Left ventricle myocardium inferior (tissue), 1 donor: ENCODE measurements at places on chromosomes 4 and X.

DNA sequence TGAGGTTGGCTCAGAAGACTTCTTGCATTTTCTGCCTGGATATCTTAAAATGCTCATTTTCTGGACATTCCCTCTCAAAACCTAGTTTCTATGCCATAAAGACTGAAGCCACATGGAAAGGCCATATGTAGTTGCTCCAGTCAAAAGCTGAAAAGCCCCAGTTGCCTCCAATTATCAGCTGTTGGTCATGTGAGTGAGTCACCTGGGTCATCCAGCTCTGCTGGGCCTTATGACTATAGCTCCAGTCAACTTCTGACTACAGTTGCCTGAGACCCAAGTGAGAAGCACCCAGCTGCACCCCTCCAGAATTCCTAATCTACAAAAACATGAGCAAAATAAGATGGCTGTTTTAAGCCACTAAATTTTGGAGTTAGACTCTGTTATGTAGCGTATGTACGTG is 41.9 kb downstream of the HELQ start:
- H3K27ac ChIP-seq, result no peak overlapping the region
- no peaks in the 10 kb centered on the region for H3K27me3 ChIP-seq
- H3K4me3 ChIP-seq, result no peak overlapping the region
- DNase-seq, result no peak
- no peaks in the 10 kb centered on the region for H3K4me1 ChIP-seq

DNA sequence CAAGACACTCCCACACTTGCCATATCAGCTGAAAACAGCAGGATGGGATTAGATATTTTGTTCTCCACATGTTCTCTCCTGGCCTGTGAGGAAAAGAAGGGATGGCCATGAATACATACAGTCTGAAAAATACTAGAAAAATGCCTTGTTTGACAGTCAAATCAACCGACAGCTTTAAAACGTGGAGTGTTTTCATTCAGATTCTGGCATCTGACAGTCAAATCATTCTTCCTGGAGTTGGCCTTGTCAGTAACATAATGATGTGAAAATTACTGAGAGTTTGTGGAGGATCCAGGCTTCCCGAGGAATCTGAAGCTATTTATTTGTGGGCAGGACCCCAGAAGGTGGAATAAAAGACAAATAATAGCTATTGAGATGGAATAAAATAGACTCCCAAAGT is 188.2 kb downstream of the LDB2 start:
- H3K27ac ChIP-seq, result no peak overlapping the region
- H3K36me3 ChIP-seq, result no peaks in the 10 kb centered on the region
- H3K27me3 ChIP-seq, result no peaks in the 10 kb centered on the region
- no peak for DNase-seq
- no peaks in the 10 kb centered on the region for H3K4me1 ChIP-seq

DNA sequence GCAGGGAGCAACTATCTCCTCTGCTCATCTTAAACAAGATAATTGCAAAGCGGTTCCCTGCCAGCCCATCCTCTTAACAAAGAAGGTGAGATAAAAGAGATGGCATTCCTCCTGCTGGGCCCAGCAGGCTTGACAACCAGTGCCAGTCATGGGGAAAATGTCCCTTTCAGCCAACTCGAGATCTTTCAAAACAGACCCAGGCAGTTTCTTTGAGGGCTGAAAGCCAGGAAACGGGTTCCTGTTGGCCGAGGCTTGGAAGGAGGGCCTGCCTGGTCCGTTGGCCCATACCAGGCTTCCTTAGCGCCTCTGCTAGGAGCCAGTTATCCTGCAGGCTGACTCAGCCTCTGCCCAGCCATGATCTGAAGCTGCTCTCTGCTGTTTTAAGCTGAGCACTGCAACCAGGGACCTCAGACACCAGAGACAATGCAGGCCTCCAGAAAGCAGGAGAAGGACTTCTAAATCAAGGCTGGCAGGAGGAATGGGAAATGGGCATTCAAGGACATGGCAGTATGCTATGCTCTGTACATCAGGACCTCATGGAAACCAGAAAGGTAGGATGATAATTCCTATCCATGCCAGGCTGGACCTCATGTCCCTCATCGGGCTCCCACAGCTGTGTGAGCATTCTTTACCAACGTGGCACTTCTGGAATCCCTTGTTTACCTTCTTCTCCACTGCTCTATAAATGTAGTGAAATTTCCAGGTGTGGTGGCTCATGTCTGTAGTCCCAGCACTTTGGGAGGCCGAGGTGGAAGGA is 42.4 kb upstream of the SLC2A9 start:
- H3K27ac ChIP-seq, result peak overlapping the region; percentile 54
- H3K4me1 ChIP-seq, result peaks cover 18% of the 10 kb centered on the region
- DNase-seq, result peak; percentile 56
- no peak overlapping the region for H3K4me3 ChIP-seq
- H3K27me3 ChIP-seq, result no peaks in the 10 kb centered on the region

DNA sequence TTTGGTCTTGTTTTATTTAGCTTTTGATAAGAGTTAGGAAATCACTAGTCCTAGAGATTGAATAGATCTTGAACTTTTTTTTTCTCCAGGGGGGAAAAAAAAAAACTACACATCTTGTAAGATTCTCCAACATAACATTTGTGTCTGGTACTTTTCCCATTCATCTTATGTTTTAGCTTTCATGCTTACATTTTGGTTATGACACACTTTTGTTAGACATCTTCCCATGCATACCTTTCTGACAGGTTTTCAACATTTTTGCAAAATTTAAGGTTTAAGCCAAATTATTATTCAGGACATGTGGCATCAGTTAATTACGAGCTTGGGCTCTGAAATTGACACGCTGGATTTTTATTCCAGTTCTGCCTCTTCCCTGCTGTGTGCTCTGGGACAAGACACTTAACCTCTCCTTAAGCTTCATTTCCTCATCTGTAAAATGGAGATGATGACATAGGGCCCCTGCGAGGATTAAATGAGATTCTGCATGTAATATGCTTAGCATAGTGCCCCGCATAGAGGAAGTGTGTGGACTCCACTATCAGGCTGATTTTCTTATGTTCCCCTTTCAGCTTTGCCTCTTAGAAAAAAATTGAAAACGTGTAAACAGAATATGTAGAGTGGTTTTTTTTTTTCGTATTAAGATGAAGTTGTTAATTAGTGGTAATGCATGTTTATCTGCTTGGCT is 5.3 kb downstream of the KIT start:
- H3K4me1 ChIP-seq, result peaks cover 29% of the 10 kb centered on the region
- H3K27me3 ChIP-seq, result peaks cover 40% of the 10 kb centered on the region
- no peaks in the 10 kb centered on the region for H3K36me3 ChIP-seq
- no peak overlapping the region for H3K27ac ChIP-seq
- DNase-seq, result no peak
- H3K4me3 ChIP-seq, result no peak overlapping the region

- DNase-seq, result no peak
- H3K4me1 ChIP-seq, result no peaks in the 10 kb centered on the region
- no peak overlapping the region for H3K4me3 ChIP-seq
Measured at GRCh38 chr4:40548256-40548655, 81.4 kb downstream of the RBM47 start.

- DNase-seq, result no peak
- no peaks in the 10 kb centered on the region for H3K36me3 ChIP-seq
- H3K27me3 ChIP-seq, result no peaks in the 10 kb centered on the region
- H3K4me3 ChIP-seq, result peak overlapping the region; percentile 75
- H3K4me1 ChIP-seq, result peaks cover 68% of the 10 kb centered on the region
Measured at GRCh38 chr4:145483514-145483913, 1.9 kb downstream of the SMAD1 start.

- H3K27me3 ChIP-seq, result no peaks in the 10 kb centered on the region
- H3K27ac ChIP-seq, result no peak overlapping the region
- H3K4me3 ChIP-seq, result no peak overlapping the region
Measured at GRCh38 chr4:182653596-182653995, 263.6 kb downstream of the DCTD start.

- no peaks in the 10 kb centered on the region for H3K27me3 ChIP-seq
- H3K27ac ChIP-seq, result no peak overlapping the region
- no peaks in the 10 kb centered on the region for H3K36me3 ChIP-seq
- peaks cover 81% of the 10 kb centered on the region for H3K4me1 ChIP-seq
- DNase-seq, result no peak
Measured at GRCh38 chr4:185752872-185753271, 59.1 kb downstream of the SORBS2 start.

DNA sequence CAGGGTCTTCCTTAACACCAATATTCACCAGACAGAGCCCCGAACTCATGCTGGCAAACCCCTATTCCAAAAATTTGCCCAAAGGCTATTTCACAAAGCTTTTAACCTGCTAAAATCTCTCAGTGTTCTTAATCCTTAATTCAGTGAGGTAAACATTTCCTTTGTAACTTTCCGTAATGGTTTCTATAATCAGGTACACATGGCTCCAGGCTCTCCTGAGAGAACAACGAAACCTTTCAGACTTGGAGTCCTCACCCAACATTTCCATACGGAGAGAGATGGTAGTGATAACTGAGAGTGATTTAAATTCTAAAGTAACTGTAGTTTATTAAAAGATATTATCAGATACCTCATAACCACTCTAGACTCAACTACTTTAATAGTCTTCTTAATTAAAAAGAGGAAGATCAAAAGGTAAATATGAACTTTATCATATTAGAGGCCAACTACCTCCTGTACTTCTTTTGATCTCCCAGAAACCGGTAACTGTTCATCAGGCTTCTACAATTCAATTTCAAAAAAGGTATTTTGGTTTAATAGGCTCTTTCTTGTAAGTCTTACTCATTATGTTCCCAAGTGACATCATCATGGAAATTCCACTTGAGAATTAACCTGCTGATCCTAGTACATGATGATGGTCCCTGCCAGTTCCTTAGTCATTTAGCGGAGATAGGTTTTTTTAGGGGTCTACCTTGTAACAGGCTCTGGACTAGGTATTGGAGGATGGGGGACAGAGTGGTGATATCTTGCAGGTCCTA is 91.4 kb upstream of the UCP1 start:
- no peak overlapping the region for H3K4me3 ChIP-seq
- H3K27me3 ChIP-seq, result no peaks in the 10 kb centered on the region
- no peak overlapping the region for H3K27ac ChIP-seq
- no peak for DNase-seq
- peaks cover 83% of the 10 kb centered on the region for H3K36me3 ChIP-seq
- H3K4me1 ChIP-seq, result no peaks in the 10 kb centered on the region

DNA sequence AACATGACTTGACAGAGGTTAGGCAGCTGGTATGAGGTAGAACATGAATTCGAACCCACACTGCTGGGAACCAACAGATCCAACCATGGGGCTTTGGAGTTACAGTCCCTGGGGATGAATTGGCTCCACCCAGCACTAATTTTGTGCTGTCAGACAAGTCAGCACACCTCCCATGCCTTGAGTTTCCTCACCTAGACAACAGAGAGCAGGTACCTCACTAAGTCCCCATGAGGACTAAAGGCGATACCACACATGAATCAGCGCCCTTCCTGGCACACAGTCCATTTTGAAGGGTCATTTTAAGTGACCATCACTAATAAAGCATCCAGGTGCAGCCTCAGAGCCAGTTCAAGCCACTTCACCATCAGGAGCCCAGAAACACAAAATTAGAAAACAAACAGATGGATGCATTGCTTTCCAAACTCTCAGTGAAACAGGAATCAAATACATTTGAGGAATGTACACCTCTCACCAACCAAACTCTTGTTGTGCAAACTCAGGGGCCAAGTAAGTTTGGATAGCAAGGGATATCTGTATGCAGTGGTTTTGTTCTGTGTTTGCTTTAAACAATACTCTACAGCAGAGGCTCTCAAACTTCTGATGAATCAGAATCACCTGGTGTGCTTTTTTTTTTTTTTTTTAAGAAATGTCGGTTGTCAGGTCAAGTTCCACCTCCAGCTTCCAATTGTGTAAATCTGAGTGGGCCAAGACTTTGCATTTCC is 10.1 kb downstream of the IDS start:
- H3K27ac ChIP-seq, result peak overlapping the region; percentile 86
- no peak overlapping the region for H3K4me3 ChIP-seq
- DNase-seq, result no peak
- peaks cover 48% of the 10 kb centered on the region for H3K36me3 ChIP-seq

GRCh38 chr4:158201876-158202275 is 8.4 kb upstream of the TMEM144 start:
- no peak overlapping the region for H3K27ac ChIP-seq
- no peak for DNase-seq
- H3K4me1 ChIP-seq, result no peaks in the 10 kb centered on the region
- H3K36me3 ChIP-seq, result peaks cover 9% of the 10 kb centered on the region
- H3K4me3 ChIP-seq, result no peak overlapping the region

DNA sequence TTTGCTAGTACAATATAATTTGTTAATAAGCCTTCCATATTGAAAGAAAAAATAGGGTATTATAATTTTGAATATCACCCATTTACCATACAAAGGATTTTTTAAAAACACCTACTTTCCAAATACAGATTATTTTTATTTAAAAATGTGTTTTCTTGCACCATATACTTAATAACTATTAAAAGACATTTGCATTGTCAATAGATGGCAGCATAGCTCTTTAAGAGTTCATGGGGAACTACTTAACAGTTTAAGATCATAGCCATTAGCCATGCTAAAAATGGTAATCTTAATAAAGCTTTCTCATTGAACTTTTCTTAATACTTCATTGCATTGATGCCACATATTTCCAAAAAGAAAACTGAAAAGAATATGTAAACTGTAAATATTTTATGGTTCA is 1995.9 kb downstream of the C4orf33 start:
- DNase-seq, result no peak
- no peaks in the 10 kb centered on the region for H3K36me3 ChIP-seq
- no peaks in the 10 kb centered on the region for H3K27me3 ChIP-seq
- no peak overlapping the region for H3K27ac ChIP-seq

- no peak overlapping the region for H3K27ac ChIP-seq
- H3K27me3 ChIP-seq, result no peaks in the 10 kb centered on the region
- H3K36me3 ChIP-seq, result no peaks in the 10 kb centered on the region
- no peak for DNase-seq
Measured at GRCh38 chr4:157837071-157837703, 335.6 kb downstream of the GASK1B start.

GRCh38 chrX:18415386-18415785 is 10.0 kb upstream of the CDKL5 start:
- H3K36me3 ChIP-seq, result no peaks in the 10 kb centered on the region
- H3K27ac ChIP-seq, result no peak overlapping the region
- no peaks in the 10 kb centered on the region for H3K27me3 ChIP-seq
- no peak for DNase-seq
- no peaks in the 10 kb centered on the region for H3K4me1 ChIP-seq

DNA sequence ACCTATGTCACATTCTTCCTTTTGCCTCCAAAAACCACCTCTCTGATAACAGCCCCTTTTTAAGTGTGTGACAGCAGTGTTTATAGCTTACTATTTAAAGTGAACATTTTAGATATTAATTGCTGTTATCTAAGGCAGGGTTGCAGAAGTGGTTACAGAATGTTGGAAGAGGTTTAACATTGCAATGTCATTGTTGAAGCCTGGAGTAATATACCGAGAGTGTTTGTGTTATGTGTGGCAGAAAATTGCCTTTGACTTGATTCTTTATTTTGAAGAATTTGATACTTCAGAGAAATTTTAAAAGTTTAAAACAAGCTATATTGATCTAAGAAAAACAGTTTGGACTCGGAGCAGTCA is 37.1 kb downstream of the SMARCAD1 start:
- no peaks in the 10 kb centered on the region for H3K27me3 ChIP-seq
- H3K4me1 ChIP-seq, result peaks cover 28% of the 10 kb centered on the region
- peak overlapping the region; percentile 59 for H3K27ac ChIP-seq
- H3K4me3 ChIP-seq, result peak overlapping the region; percentile 5
- DNase-seq, result no peak
- H3K36me3 ChIP-seq, result peaks cover 62% of the 10 kb centered on the region
